ENCODE measurements at places on chromosomes 5 and 9. TPM values are rescaled to one million over a fixed set of nuclear protein-coding genes. Genes with fewer than 3 reads are reported as not detected.

TTLL11 gene
- 3.0 TPM for total RNA-seq

CRHBP gene
- total RNA-seq: not detected

GRCh38 chr5:77322406-77322805 is 111.9 kb downstream of the PDE8B start:
- H3K4me1 ChIP-seq: no peaks in the 10 kb centered on the region
- no peak for DNase-seq
- no peak overlapping the region for H3K27ac ChIP-seq
- H3K4me3 ChIP-seq: no peak overlapping the region

- no peak for DNase-seq
- no peaks in the 10 kb centered on the region for H3K4me1 ChIP-seq
- H3K27ac ChIP-seq: no peak overlapping the region
- H3K4me3 ChIP-seq: no peak overlapping the region
- no peaks in the 10 kb centered on the region for H3K27me3 ChIP-seq
- no peaks in the 10 kb centered on the region for H3K36me3 ChIP-seq
Measured at GRCh38 chr9:111102793-111103464, 64.7 kb upstream of the LPAR1 start.

GRCh38 chr9:21565155-21565554 is 83.0 kb upstream of the IFNE start:
- no peak overlapping the region for H3K27ac ChIP-seq
- no peaks in the 10 kb centered on the region for H3K36me3 ChIP-seq
- DNase-seq: no peak
- H3K4me1 ChIP-seq: peaks cover 5% of the 10 kb centered on the region

HDHD3 gene
- total RNA-seq: 18.5 TPM

DNA sequence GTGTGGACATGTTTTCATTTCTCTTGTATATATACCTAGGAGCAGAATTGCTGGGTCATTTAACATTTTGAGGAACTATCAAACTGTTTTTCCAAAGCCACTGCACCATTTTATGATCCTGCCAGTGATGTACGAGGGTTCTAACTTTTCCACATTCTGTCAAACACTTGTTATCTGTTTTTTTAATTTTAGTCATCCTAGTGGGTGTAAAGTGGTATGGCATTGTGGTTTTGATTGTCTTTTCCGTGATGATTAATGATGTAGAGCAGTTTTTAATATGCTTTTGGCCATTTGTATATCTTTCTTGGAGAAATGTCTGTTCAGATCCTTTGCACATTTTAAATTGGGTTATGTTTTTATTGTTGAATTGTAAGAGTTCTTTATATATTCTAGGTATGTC is 107.0 kb downstream of the MELK start:
- DNase-seq: no peak
- H3K4me1 ChIP-seq: no peaks in the 10 kb centered on the region
- no peaks in the 10 kb centered on the region for H3K27me3 ChIP-seq

DNA sequence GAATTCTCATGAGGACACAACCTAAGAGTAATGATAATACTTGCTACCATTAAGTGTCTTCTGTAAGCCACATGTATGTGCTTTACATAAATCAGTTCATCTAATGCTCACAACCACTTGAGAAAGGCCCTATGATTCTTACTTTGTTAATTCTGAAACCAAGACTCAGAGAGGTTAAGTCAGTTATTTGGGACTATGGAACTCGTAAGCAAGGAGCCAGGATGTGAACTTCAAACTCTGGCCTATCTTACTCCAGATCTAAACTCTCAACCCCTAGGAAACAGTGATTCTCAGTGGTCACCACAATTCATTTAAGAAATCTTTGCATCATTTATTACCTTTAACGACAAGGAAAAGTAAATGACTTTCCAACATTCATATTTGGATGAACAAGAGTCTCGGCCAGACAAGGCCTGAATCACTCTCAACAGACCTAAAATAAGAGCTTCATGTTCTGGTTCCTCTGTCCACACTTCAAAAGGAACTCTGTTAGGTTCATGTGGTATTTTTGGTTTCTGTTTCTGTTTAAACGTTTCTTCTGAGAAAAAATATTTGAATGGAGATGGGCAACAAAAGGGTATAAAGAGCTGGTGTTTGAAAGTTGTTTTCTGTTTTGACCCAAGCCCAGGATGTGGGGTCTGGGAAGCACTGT is 104.8 kb downstream of the LPAR1 start:
- peaks cover 4% of the 10 kb centered on the region for H3K4me1 ChIP-seq
- H3K27ac ChIP-seq: no peak overlapping the region
- DNase-seq: no peak
- H3K36me3 ChIP-seq: no peaks in the 10 kb centered on the region
- no peaks in the 10 kb centered on the region for H3K27me3 ChIP-seq

- peaks cover 77% of the 10 kb centered on the region for H3K4me1 ChIP-seq
- DNase-seq: peak; percentile 31
- H3K4me3 ChIP-seq: peak overlapping the region; percentile 40
Measured at GRCh38 chr5:151097820-151098767, 17.3 kb upstream of the TNIP1 start.

- no peaks in the 10 kb centered on the region for H3K4me1 ChIP-seq
- H3K36me3 ChIP-seq: no peaks in the 10 kb centered on the region
- peaks cover 4% of the 10 kb centered on the region for H3K27me3 ChIP-seq
- no peak for DNase-seq
- no peak overlapping the region for H3K4me3 ChIP-seq
- H3K27ac ChIP-seq: no peak overlapping the region
Measured at GRCh38 chr5:178273665-178274541, 41.3 kb upstream of the PHYKPL start.

GDF9 gene
- total RNA-seq: 0.57 TPM

DNA sequence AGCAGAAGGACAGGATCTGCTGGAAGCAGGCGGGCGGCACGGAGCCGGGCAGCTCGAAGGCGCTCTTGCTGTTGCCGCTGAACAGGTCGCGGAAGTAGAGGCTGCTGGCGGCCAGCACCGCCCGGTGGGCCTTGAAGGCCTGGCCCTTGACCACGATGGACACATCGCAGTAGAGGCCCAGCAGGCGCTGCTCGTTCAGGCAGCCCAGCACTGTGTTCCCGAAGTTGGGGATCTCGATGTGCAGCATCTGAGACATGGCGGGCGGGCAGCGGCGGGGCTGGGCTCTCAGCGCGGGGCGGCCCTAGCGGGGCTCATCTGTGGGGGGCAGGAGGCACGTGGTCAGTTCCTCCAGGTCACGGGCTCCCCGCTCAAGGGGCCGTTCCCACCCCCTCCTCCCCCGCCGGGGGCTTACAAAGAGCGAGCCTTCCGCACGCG is 44.8 kb downstream of the NACC2 start:
- H3K27ac ChIP-seq: no peak overlapping the region
- DNase-seq: no peak

- no peak overlapping the region for H3K4me3 ChIP-seq
- H3K27me3 ChIP-seq: no peaks in the 10 kb centered on the region
- H3K36me3 ChIP-seq: no peaks in the 10 kb centered on the region
- DNase-seq: no peak
Measured at GRCh38 chr5:7976411-7977190, 107.7 kb downstream of the MTRR start.

DNA sequence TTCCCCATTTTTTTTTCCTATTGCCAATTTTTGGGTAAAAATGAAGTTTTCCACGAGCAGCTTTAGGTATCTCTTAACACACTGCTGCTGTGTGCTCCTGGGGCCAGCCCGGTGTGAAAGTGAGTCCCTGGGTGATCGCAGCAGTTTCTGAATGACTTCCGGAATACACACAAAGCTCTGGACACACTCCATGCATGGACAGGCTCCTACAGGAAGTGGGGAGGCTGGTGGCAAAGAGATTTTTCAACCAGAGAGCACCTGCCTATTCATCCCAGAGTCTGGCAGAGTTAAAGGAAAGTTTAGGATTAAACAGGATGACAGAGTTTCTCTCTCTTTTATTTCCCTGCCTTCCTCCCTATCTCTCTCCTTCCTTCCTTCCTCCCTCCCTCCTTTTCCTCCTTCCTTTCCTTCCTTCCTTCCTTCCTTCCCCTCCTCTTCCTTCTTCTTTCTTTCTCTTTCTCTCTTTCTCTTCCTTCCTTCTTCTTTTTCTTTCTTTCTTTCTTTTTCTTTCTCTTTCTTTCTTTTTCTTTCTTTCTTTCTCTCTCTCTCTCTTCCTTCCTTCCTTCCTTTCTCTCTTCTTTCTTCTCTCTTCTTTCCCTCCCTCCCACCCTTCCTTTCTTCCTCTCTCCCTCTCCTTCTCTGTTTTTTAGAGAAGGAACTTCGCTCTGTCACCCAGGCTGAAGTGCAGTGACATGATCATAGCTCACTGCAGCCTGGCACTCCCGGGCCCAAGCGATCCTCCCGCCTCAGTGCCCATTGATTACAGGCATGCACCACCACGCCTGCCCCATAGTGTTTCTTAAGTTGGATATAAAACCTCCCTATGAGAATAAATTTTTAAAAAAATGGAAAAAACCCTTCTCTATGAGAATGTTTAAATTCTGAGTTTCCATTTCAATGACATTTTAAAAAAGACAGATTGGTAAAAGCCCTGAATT is 38.7 kb upstream of the UBTD2 start:
- no peaks in the 10 kb centered on the region for H3K4me1 ChIP-seq
- no peak overlapping the region for H3K27ac ChIP-seq
- H3K27me3 ChIP-seq: peaks cover 3% of the 10 kb centered on the region
- no peak for DNase-seq
- no peak overlapping the region for H3K4me3 ChIP-seq
- H3K36me3 ChIP-seq: no peaks in the 10 kb centered on the region

GRCh38 chr5:158286827-158287226 is 427.9 kb upstream of the CLINT1 start:
- no peak for DNase-seq
- no peaks in the 10 kb centered on the region for H3K27me3 ChIP-seq
- H3K36me3 ChIP-seq: no peaks in the 10 kb centered on the region
- no peaks in the 10 kb centered on the region for H3K4me1 ChIP-seq
- H3K27ac ChIP-seq: no peak overlapping the region

KCNMB1 gene
- not detected for total RNA-seq

DNA sequence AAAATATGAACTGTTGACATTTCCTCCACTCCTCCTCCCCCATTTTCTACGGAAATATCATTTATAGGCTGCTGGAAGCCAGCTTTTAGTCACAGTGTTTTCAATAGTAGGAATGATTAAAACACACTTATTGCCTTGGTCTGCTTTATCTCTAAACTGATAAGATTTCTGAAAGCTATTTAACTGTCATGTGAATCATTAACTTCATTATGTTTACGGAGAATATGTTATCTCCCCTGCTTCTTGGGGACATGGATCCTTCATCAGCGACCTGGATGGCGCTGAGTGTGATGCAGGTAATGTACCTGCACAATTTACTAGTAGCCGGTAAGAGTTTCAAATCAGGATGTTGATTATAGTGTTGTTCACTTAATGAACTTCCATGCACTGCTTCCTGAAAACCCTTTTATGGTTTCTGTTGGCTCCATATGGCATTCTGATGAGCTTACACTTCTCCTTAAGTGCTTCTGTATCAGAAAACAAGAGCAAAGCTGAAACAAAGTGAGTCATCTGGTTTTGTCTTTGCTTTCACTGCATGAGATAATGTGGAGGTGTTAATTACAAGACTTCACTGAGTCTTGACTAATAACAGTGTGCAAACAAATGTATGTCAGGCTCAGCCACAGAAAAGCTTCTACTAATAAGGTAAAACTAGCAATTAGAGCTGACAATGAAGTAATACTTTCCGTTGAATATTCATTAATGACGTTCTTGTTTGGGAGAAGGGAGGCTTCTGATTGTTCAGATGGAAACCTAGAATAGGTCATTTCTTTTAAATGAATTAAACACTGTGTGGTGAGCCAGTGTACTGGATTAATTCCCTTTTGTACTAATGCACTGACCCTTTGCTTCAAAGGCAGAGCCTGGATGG is 162.4 kb upstream of the ZNF608 start:
- H3K36me3 ChIP-seq: no peaks in the 10 kb centered on the region
- H3K27ac ChIP-seq: no peak overlapping the region
- H3K4me3 ChIP-seq: no peak overlapping the region
- H3K4me1 ChIP-seq: peaks cover 10% of the 10 kb centered on the region
- no peak for DNase-seq

DAB2 gene
- total RNA-seq: not detected

All from activated T-helper 1 cell treated with anti-CD3 and anti-CD28 coated beads, Interleukin-12 subunit alpha, Interleukin-12 subunit beta, Interleukin-2, Interleukin-4 antibody, amounts not matched to agents 30 ng/mL and 10 ng/mL and 1 ng/mL, durations not matched to agents 14 hours and 24 hours and 36 hours (primary cell).